ENCODE measurements at places on chromosomes 7 and 10. TPM values are rescaled to one million over a fixed set of nuclear protein-coding genes. Genes with fewer than 3 reads are reported as not detected.

GRCh38 chr10:113958631-113959382, 84.9 kb upstream of the ADRB1 start:
- no peak for DNase-seq

DNA sequence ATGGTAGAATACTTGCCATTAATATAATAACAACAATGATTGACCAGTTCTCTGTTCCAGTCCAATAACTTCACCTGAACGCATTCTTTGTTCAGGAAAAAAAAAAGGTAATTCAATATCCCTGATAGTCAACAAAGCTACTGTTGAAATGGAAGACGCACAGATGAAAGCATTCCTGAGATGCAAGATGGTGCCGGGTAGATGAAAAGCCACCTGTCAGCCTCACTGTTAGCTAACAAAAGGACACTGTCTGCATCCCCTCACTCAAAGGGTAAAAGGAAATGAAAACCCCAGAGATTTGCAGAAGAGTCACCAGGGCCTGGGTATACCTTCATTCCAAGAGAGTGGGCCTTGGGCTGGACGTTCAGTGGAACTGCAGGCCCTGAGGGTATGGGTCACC, 357.4 kb downstream of the PLXNA4 start:
- DNase-seq, result peak; percentile 11

DNA sequence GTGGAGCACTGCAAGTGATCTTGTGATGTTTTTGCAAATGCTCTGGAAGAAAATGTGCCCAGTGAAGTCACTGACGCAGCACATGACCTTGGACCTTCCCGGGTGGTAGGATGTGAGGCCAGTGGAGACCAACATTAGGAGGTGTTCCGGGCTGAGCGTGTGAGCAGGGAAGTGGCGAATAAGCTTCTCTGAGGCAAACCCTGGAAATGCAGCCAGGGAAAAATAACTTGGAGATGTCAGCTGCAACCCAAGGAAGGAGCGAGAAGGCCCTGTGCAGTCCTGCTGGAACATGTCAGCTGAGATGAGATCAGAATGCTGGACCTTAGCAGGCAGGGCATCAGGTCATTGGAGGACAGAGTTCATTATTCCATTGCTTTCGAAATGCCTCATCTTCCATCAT, 18.6 kb upstream of the SDK1 start:
- no peak for DNase-seq

DNA sequence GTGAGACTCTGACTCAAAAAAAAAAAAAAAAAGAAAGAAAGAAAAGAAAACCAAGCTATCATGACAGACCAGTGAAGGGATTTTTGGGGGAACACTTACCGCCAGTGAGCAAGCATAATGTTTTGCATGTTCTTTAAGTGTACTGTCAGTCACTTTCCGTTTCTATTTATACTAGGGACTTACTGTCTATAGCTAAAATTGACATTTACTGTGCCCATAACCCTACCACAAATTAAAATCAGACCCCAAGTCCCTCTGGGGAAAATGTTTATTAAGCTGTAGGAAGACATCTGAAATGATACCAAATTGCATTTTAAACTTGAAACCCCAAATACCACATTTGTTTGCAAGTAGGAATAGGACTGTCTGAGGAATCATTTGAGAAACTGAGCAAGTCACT, 252.8 kb downstream of the TRIL start:
- DNase-seq, result no peak

DNA sequence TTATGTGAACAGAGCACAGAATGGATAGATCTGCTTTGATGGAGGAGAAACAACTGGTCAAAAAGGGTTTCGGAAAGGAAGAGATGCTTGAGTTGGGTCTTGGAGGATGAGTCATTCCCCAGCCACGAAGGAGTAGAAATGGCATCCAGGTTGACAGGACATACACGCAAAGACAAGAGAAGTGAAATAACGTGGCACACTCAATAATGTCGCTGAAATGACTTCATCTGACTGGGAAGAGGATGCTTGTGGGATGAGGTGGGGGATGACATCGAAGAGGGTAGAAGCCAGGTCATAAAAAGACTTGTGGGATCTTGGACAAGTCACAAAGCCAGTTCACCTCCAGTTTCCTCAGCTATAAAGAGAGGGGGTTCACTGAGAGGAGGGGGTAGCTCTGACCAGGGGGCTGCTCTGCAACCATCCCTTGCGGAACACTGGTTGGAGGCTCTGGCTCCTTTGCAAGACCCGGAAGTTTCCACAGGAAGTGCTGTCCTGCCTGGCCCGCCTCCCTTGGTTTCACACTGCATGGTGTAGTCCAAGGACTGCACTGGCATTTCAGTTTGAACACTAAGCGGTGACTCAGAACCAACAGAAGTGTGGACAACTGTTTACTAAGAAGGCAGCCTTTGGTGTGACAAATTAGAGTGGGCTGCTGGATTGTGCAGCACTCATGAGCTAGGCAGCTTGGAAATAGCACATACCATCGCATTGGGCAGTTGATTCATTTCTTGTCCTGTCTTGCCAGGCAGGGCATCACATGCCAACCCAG, 189.9 kb upstream of the ADO start:
- no peak for DNase-seq

DNA sequence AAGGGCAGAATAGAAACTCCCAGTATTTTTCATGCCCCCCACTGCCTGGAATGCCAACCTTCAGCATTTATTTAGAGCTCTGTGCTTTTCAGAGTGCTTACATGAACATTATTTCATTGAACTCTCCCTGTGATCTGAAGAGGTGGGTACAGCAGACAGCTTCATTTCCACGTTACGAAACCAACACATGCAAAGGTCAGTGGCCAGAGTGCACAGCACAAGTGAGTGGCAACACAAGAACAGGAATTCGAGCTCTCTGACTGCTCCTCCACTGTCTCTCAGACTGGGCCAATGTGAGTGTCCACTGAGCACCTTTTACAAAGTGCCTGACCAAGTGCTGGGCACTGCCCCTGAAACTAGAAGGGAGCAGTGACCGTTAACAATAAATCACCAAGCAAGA, 162.9 kb downstream of the GLI3 start:
- no peak for DNase-seq

- DNase-seq, result peak; percentile 35
These were observed 229.0 kb upstream of the STK17A start for GRCh38 chr7:43353902-43354301.

DNA sequence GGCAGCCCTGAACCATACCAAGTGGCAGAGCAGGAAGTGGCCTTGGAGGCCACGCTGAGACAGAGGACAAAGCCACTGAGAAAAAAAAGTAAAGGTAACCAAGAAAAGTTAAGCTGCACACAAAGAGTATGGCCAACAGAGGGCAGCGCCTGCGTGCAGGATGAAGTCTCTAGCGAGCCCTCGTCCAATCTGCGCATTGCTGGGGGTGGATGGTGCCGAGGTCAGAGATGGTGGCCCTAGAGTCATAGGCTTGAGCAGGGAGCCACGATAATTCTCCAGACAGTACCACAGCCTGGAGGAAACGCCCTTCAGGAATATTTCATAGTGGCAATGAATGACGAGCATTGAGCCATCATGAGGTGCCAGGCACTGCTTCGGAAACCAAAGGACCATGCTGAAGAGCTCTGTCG, 9.7 kb downstream of the ATP6V0E2 start:
- DNase-seq, result peak; percentile 91

GRCh38 chr7:77550586-77550985, 13.5 kb downstream of the PTPN12 start:
- no peak for DNase-seq

DNA sequence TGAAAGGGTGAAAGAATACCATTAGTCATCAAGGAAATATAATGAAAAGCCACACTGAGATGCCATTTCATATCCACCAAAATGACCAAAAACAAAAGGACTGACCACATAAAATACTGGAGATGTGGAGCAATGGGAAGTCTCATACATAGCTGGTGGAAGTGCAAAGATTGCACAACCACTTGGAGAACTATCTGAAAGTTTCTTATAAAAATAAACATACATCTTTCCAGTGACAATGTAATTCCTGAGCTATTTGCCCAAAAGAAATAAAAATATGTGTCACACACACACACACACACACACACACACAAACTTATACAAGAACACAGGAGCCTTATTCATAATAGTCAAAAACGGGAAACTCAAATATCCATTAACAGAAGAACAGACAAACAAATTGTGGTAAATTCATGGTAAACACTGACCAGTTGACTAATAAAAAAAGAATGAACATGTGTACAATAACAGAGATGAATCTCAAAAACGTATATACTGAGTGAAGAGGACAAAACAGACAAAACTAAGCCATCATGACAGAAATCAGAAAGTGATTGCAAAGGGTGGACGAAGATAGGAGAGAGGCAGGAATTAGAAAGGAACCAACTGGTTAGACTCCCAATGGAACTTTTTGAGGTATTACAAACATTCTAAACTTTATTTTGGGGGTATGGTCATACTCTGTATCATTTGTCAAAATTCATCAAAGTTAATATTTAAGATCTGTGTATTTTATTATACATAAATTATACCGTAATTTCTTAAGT, 21.5 kb downstream of the WASL start:
- no peak for DNase-seq

DNA sequence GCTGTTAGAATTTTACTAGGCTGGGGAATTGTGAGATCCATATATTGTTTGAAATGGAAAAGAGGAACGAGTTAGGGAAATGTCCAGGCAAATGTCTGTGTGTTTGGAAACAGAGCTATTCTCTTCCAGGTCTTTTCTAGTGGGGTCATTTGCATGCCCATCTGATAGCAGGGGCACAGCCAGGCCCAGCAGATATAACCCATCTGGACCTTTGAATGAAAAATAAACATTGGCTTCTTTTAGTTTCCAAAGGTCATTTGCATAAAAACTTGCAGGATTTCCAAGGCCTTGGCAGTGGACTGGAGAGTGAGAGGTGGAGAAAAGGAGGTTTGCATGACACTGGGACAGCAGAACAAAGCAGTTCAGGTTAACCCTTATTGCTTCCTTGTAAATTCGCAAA, 188.0 kb upstream of the GPR26 start:
- DNase-seq, result no peak

- DNase-seq, result no peak
These were observed 32.0 kb downstream of the PRLHR start for GRCh38 chr10:118563373-118563890.

GRCh38 chr7:142790056-142790455, 19.3 kb downstream of the PRSS2 start:
- no peak for DNase-seq

- DNase-seq, result no peak
These were observed 42.7 kb downstream of the PRR15 start for GRCh38 chr7:29606287-29606721.

DNA sequence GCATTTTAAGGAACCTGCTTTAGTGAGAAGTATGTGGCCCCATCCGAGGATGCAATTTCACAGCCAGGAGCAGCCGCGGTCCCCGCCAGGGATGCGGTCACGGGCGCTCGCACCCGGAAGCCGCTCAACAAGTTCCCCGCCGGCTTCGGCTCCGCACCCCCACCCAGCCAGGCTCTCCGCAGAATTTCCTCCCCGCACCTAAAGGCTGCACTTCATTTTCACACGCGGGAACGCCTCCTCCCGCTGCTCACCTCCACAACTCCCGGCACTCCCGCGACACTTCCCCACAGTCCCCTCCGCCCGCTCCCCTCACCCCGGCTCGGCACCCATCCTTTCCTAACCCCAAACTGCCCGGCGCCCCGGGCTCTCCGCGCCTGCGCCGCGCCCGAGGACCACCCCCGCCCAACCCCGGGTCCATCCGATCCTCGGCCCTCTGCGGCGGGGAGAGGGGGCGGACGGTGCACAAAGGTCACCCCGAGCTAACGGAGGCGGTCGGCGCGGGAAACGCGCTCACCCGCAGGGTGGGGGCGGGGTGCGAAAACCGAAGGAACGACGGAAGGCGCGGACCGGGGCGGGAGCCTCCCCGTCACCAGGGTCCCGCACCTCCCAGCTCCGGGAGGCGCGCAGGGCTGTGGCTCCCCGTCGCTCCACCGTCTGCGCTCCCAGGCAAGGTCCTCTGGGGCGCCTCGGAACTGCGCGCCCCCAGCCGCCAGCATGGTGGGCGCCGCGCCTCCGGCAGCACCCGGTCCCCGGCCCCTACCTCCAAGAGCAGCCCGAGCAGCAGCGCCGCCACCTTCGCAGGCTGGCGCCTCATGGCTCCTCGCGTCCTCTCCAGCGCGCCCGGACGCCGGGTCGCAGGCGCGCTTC, 558 bp downstream of the VOPP1 start:
- peak; percentile 75 for DNase-seq

DNA sequence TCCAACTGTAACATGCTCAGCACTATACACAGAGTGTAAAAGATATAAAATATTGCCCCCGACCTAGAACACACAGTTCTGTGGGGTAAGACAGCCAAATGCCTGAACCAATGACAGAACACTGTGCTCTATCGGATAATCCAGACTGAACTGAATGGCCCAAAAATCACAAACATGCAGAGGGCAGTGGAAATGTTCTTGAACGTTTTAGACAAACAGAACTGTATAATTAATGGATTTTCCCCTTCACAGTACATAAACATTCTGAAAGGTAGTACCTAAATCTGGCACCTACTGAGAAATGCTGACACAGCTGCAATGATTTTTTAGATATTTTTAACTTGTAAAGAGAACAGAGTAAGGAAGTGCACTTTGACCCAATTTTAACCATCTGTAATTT, 33.4 kb downstream of the PARD3 start:
- DNase-seq, result no peak

- DNase-seq, result no peak
These were observed 569.5 kb downstream of the TYW1 start for GRCh38 chr7:67566101-67566500.

DNA sequence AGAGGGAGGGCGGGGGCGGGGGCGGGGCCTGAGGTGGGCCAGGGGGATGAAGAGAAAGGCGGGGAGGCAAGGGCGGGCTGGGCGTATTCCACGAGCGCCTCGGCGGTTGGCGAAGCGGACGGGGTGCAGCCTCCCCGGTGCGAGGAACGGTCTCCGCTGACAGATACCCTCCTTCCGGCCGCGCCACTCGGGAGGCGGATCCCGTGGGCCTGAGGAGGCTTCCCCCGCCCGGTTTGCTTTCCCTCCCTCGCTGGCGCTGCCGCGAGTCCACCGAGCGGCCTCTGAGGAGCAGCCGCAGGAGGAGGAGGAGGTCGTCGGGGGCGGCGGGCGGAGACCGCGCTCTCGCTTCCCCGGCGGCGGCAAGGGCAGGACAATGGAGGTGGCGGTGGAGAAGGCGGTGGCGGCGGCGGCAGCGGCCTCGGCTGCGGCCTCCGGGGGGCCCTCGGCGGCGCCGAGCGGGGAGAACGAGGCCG, at the start of gene TRIM24:
TRIM24 (plus strand) TSS at position 84 of the 473 bp plus-strand sequence; CDS start at position 374, 290 bp downstream.
- DNase-seq, result no peak

GRCh38 chr7:157516311-157516710, 179.5 kb downstream of the DNAJB6 start:
- no peak for DNase-seq

GRCh38 chr10:121956111-121957061, 18.6 kb downstream of the NSMCE4A start:
- DNase-seq, result no peak

ACSM6 gene
- not detected for total RNA-seq

FZD1 gene
- total RNA-seq, result 1.4 TPM

ACHE gene
- total RNA-seq, result 3.7 TPM

SSC4D gene
- total RNA-seq, result 12.7 TPM

MKX gene
- total RNA-seq, result 1.6 TPM

SNCG gene
- 4.0 TPM for total RNA-seq

ADK gene
- 50.3 TPM for total RNA-seq

ACBD7 gene
- 24.1 TPM for total RNA-seq

TFR2 gene
- total RNA-seq, result 5.6 TPM

HOXA10 gene
- total RNA-seq, result not detected

EEPD1 gene
- total RNA-seq, result 12.4 TPM

ABCA13 gene
- total RNA-seq, result 0.16 TPM
